ENCODE measurements at places on chromosomes 6 and 20.

DNA sequence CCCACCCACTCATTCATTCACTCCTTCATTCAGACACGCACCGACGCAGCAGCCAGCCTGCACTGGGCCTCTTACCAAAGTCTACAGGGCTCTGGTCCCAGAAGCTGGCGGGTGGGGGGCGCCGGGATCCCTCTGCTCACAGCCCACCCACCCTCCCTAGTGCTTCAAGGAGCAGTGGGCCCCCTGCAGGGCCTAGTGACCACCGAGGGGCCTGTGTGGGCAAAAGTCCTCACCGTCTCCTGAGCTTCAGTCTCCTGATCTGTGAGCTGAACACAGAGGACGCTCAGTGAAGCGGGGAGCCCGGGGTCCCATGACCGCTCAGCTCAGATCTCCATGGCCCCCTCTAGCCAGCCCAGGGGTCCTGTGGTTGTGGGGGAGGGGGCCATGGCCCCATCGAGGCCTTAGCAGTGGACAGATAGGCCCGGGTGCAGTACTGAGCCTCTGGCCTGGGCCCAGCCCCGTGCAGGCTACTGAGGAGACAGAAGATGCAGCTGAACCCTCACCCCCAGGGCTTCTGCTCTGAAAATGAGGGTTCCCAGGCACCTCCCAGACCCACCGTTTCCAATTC, 33.4 kb upstream of the MRGBP start:
- no peak for DNase-seq

GRCh38 chr6:50264995-50265571, 215.4 kb upstream of the DEFB112 start:
- DNase-seq = no peak

DNA sequence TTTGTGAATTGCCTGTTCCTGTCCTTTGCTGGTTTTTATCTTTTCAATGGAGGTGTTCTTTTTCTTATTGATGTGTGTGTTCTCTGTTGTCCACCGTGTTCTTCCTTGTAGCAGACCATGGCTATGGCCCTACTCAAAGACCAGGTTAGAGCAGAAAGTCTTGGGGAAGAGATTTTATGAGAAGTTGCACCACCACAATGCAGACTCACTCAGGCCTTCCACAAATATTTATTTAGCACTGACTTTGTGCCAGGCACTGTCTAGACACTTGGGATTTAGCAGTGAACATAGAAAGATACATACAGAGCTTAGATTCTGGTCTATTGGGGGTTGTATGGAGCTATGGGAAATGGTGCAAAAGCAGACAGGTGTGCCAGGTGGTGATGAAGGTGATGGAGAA, 98.8 kb downstream of the DTD1 start:
- DNase-seq = no peak

DNA sequence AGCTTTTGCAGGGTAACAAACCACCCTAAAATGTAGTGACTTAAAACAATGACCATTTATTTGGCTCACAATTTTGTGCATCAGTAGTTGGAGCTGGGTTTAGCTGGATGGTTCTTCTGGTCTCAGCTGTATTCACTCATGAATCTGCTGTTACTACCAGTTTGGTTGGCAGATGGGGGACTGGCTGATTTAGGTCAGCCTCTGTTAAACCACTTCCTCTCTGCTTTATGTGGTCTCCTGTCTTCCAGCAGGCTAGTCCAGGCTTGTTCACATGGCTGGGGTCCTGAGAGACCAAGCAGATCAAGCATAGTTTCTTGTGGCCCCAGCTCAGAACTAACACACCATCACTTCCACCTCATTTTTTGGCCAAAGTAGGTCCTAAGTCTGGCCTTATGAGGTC, 67.2 kb upstream of the LAMP5 start:
- DNase-seq = no peak

DNA sequence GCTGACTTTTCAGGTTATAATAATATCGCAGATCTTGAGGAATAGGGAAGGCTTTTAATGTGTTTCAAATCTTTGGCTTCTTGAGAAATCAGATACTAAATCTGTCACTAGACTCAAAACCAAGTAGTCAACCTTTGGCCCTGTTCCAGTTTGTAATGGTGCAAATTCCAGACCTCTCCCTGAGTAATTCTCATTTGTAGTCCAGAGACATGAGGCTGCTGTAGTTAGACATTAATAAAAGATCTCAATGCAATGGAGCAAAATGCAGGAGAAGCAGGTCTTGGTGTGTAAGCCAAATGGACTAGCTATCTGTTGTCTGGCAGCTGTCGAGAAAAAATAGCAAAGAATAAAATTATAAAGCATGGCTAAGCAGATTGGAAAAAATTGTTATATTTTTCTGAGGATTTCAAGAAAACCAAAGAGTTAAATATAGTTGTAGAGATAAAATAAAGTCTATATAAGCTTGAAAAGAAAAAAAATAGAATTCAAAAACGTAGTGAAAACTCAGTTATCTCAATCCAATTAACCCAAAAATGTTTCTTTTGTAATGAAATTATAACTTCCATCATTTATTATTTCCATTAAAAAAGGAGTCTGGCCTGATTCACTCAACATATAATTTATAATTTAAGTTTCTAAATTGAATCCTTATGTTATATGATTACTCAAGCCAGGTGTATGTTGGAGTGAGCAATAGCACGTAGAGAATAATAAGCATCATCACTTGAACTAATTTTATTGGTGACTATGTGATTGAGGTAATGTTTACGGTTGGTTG, 161.5 kb upstream of the ADGRB3 start:
- no peak for DNase-seq

Data from iPS DF 6.9 (cell line).